ENCODE measurements at places on chromosomes 1 and 21. TPM values are rescaled to one million over a fixed set of nuclear protein-coding genes. Genes with fewer than 3 reads are reported as not detected.

Gene LCE3D
- total RNA-seq = not detected

Gene CFAP141
- total RNA-seq = not detected

Gene PCSK9
- 0.53 TPM for total RNA-seq

Gene MXRA8
- total RNA-seq = 139 TPM

DNA sequence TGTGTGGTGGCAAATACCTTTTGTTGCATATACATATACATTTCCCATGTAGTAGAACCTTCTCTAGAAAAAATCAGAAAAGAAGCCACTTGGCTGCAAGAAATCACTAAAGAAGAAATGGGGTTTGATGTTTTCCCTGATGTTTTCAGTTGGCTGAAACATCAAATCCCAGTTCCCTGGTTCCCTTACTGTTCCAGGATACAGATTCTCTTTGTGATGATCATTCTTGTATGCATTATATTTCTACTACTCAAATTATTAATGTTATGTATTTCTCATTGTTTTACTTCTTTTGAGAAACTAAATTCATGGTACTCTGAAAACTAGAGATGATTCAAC, 7.6 kb downstream of the RNU1-2 start:
- no peak for DNase-seq

DNA sequence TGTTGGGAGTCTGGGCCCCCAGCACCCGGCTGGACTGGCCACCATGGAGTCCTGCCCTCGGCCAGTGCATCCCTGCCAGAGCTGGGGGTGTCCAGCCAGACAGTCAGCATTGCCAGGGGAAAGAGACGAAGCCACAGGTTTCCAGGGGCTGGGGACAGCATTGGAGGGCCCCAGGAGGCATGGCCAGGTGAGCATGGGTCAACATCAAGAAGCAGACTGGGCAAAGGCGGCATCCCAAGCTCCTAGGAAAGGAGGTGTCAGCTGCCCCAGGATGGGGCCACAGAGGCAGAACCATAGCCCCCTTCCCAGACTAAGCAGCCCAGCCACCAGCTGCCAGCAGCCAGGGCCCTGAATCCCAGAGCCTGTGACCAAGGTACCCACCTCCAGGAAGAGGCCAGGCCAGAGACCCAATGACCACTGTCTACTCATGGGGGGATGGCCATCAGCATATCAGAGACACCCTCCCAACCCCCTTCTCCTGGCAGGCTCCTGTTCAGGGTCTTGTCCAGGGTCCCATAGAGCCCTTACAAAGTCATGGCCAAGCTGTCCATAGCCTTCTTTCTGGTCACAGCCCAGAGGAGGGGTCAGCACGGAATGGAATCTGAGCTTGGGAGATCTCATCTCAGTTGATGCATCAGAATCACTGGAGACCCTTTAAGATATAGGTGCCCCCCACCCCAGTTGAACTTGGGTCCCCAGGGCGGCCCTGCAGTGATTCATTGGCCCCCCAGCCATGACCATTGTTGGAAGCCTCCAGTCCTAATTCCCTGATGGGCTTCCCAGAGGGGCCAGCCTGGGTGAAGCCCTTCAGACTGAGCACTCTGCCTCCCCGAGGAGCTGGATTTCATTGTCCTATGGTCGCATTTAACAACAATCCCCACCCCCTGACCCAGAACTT, 32.5 kb downstream of the WNT3A start:
- DNase-seq = no peak

DNA sequence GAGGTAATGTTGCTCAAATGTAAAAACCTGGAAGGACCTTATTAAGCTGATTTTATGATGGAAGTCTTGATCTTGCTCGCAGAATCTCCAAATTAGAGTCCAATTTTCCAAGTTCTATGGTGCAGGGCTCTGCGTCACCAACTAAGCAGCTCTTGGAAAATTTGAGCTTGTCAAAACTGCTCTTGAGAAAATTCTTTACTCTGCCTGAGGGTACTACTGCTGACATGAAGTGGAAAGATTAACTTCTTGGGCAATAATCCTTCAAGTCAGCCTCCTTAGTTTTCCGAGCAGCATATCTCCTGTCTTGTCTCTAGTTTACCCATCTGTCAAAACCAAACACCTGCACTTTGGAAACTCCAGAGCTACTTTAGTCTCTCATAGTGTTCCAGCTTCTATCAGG, 293.7 kb downstream of the KCTD3 start:
- no peak for DNase-seq

GRCh38 chr1:226199971-226200370, 13.4 kb upstream of the ACBD3 start:
- no peak for DNase-seq

DNA sequence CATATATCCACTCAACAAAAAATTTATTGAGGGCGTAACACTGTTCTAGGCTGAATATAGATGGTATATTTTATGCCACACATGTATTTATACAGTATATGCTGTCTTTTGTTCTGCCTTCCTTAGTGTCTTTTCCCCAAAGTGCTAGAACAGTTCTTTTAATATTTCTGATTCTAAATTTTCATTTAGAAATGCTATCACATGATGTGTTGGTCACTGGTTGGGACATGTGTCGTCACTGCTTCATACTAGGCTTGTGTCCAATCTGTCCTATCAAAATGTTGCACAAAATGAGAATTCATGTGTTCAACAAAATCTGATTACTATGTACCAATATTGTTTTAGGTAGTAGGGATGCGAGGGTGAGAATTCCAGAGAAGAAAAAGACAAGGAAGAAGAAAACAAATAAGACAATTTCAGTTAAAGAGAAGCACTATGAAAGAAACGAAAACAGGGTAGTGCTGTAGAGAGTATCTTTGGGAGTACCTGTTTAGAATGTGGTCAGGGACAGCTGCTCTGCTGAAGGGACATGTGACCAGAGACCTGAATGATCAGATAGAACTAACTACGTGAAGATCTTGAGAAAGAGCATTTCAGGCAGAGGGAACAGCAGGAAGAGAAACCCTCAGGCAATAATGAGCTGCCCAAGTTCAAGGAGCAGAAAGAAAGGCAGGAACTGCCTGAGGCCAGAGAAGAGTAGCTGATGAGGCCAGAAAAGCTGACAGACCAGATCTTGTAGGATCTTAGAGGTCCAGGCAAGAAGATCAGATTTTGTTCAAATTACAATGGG, 1.3 kb downstream of the KMO start:
- DNase-seq = no peak

DNA sequence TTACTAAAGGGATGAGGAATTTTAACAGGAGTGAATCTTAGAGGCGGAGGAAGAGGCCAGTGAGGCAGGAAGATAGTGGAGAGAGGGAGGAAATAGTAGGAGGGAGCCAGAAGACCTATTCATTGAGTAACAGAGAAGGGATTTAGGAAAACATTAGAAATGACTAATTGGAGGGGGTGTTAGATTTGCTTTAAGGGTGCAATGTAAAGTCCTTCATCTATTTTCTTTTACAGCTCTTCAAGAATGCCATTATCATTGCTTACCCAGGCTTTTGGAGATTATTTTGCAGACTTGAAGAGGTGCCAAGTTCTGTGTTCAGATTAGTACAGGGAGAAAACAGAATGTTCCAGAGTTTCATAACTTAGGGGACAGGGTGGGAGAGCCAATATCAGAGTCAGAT, 33.8 kb downstream of the OR10J1 start:
- no peak for DNase-seq

DNA sequence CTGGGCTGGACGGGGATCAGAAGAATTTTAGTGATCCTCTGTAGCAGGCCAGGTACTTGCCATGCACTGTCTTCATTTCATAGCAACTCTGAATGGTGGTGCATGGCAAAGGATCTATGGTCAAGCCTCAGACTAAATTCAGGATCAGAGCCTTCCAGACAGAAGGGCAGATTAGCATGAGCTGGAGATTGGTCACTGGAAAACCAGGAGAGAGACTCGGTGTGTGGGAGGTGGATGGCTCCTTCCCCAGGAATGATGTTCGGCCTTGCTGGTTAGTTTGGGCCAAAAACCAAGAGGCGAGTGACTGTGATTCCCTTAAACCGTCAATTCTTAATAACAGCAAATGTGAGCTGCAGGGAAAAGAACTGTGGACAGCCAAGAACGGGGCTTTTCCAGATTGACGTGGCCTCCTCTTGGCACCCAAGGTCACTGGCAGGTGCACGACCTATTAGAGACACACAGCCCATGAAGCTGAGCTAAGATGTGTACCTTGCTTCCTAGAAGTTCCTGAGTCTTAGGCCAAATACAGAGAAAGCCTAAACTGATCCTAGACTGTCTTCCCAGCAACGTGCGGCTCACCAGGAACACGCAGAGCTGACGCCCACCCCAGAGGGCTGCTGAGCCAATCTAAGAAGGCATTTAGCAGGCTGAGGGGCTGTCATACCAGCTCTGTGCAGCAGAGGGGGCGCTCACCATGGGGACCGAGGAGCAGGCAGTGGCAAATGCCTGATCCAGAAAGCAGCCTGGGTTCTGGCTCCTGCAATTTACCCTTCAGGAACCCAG, 18.5 kb downstream of the ALDH4A1 start:
- DNase-seq = peak; percentile 61

GRCh38 chr1:66938613-66939012, 13.8 kb downstream of the MIER1 start:
- DNase-seq = peak; percentile 61

DNA sequence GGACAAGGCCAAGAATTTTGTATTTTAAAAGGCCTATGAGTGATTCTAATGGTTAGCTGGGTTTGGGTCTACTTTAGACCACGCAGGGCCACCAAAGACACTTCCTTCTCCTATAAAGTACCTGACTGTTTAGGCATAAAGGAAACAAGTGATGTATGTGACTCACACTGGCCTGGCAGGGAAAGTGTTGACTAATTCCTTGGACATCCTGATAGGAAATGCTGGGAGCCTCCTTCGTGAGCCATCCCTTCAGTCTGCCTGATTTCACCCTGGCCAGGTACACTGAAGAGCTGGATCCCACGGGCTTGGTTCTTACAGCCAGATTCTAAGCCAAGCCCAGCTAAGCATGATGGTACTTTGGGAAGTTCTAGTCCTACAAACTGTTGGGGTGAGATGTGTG, 100.5 kb upstream of the HMGB4 start:
- DNase-seq = peak; percentile 88
